ENCODE measurements at places on chromosomes 5 and 9. TPM values are rescaled to one million over a fixed set of nuclear protein-coding genes. Genes with fewer than 3 reads are reported as not detected.

DNA sequence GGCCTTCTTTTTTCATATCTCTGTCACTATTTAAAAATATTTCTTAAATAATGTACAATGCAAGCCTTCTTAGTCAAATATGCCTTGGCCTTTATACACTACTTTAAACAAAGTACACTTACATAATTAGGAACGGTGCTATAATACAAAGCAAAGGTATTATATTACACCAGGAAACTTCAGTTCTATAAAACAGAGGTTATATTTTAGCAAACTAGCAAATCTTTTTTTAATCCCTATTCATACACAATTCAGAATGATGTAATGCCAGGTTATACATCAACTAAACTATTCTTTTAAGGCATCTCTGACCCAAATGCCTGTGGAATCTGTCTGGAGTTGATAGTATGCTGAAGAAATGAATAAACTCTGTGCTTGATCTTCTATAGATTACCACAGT lies 10.7 kb upstream of the LURAP1L start:
- no peak for DNase-seq

The SPAAR gene
- not detected for total RNA-seq

The NSUN2 gene
- 69.1 TPM for total RNA-seq

The ADAMTS13 gene
- 0.34 TPM for total RNA-seq

The TPPP gene
- total RNA-seq: 1.6 TPM

- DNase-seq: peak; percentile 55
Measured at GRCh38 chr5:1874348-1874747, 8.4 kb downstream of the IRX4 start.

The POU5F2 gene
- total RNA-seq: 3.3 TPM

GRCh38 chr9:35714579-35715252 lies 17.3 kb downstream of the TLN1 start:
- DNase-seq: no peak

The ELOVL7 gene
- not detected for total RNA-seq

The DMGDH gene
- total RNA-seq: not detected

- no peak for DNase-seq
Measured at GRCh38 chr5:52376592-52376991, 411.1 kb upstream of the ITGA1 start.

DNA sequence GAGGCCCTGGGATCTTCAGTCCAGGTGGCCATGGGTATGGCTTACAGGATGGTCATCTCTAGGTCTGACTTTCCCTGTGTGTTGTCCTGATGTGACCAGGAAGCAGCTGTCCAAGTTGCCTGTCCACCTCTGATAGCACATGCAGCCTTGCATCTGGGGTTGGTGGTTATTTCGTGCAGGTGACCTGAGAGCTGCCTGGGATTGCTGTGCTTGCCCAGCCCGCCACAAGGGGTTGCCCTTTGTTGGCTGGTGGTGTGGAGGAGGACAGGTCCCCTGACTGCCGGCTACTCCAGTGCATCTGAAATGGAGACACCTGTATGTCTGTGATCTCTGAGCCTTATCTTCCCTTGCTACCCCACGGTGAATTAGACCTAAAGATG lies 212.6 kb downstream of the ARHGAP26 start:
- DNase-seq: peak; percentile 69

DNA sequence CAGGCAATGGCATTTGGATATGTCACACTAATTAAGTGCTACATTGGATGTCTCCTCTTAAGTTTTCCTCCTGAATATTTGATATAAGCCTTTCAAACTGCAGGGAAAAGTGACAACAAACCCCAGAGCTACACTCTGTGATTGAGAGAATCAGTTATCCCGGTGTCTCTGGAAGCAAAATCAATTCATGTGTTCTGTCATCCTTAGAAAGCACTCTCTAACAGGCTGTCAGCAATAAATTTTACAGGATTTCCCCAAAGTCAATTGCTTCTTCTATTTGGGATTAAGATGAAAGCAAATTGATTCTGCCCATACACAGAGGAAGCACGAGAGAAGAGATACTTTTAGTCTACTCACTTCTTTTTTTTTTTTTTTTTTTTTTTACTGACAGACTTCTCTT lies 332.4 kb downstream of the CDH18 start:
- DNase-seq: no peak

GRCh38 chr5:64690417-64691151 lies at the start of gene SHISAL2B:
Gene SHISAL2B (plus strand): TSS chr5:64690503. CDS start chr5:64690624, 121 bp downstream.
- DNase-seq: no peak

DNA sequence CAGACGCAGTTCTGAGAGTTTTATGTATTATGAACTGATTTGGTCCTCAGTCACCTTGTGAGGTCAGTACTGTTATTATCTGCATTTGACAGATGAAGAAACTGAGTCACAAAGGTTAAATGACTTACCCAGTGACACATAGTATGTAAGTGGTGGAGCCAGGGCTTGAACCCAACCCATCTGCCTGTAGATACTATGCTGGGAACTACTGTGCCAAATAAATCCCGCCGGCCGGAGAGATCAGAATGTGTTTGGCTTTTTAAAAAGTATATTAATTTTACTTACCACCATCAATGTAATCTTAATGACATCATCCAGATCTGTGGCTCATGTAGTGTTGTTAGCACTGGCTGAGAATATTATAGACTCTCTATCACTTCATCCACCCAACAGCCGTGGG lies 80.8 kb downstream of the ZNF618 start:
- DNase-seq: no peak

GRCh38 chr9:131402073-131402472 lies 8.2 kb downstream of the PRRC2B start:
- no peak for DNase-seq

GRCh38 chr5:142353071-142353472 lies 28.3 kb upstream of the SPRY4 start:
- DNase-seq: no peak

The SLCO6A1 gene
- total RNA-seq: not detected

- DNase-seq: no peak
Measured at GRCh38 chr9:135502873-135503321, 2.4 kb downstream of the MRPS2 start.

The ZDHHC11B gene
- 0.34 TPM for total RNA-seq

DNA sequence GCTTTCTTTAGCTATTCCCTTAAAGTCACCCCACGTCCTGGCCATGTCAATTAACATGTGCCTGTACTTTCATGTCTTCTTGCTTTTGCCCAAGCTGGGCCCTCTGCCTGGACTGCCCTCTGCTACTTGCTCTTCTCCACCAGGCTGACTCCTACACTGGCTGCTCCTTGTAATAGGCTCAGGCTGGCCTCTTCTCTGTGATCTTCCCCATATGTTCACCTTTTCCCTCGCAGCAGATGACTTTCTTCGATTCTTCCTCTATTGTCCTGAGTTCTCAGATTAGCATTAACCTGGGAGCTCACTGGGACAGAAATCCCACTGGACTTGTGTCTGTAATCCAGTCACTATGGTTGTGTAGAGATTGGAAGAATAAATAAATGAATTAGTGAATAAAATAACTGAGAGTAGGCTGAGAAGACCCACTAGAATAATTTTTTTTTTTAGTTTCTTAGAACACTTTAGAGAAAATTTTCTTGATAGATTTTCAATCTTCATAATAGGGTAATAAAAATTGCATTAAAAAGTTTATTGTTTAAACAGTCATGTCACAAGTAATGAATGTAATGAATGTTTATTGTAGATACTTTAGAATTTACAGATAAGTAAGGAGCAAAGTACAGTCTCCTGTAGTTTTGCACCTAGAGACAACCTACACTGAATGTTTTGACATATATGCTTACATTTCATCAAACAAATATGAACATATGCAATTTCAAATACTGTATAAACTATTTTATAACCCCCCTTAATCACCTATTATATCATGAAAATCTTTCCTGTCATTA lies 47.4 kb upstream of the TNFSF15 start:
- no peak for DNase-seq

GRCh38 chr5:157476702-157477408 lies 16.8 kb downstream of the NIPAL4 start:
- peak; percentile 85 for DNase-seq

DNA sequence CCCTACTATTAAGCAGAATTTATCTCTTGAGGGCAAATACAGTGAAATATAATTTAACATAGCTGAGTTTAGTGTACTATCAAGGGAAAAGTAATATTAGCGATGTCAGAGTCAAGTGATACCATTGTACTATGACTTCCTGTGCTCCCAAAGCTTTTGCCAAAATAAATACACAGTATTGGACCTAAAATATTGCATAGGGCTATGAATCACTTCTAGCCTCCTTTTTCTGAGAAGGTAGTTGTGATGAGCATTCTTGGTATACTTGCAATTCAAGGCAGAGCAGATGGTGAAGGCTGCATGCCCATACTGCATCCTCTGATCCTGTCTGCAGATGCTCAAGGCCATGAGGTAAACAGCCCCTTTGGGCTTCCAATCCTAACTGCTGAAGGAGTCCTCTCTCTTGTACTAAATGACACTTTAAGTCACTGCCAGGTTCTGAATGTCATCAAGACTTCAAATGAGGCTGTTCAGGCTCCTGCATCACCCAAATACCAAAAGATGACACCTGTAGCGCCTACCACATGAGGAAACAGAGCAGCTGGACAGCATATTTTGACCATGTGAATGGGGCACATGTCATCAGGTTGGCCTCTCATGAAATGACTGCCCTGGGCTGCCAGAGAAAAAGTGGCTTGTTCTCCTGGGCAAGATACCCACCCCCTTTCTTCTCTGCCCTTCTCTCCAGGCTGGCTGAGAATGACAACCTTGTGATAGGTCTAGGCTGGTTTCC lies 29.7 kb upstream of the PPP2CA start:
- DNase-seq: no peak

The IFNB1 gene
- not detected for total RNA-seq

GRCh38 chr5:136605638-136606037 lies 240.3 kb upstream of the TRPC7 start:
- DNase-seq: no peak

All from Karpas-422 (cell line).